ENCODE measurements at places on chromosomes 12 and 14.

DNA sequence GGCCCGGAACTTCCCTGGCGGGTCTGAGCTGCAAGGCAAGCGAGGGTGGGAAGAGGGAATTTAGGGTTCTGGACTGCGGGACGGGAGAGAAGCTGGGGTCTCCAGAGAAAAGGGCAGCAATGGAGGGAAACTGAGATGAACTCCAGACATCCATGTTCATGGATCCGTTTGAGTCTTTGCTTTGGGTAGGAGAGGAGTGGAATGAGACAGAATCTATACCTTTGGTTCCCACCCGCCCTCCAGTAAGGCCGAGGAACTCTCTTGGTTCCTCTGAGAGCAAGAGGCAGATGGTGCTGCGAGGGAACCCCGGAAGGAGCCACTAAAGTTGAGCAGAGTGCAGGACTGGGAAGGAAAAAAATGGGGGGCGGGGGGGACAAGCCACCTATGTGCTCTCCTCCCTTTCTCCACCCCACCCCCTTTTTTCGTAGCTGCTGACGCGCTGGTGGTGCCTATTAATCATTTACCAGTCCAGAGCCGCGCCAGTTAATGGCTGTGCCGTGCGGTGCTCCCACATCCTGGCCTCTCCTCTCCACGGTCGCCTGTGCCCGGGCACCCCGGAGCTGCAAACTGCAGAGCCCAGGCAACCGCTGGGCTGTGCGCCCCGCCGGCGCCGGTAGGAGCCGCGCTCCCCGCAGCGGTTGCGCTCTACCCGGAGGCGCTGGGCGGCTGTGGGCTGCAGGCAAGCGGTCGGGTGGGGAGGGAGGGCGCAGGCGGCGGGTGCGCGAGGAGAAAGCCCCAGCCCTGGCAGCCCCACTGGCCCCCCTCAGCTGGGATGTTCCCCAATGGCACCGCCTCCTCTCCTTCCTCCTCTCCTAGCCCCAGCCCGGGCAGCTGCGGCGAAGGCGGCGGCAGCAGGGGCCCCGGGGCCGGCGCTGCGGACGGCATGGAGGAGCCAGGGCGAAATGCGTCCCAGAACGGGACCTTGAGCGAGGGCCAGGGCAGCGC lies 1.2 kb downstream of the SSTR1 start:
- no peak for DNase-seq

GRCh38 chr12:26520869-26521268 lies 312.1 kb downstream of the ITPR2 start:
- no peak for DNase-seq

DNA sequence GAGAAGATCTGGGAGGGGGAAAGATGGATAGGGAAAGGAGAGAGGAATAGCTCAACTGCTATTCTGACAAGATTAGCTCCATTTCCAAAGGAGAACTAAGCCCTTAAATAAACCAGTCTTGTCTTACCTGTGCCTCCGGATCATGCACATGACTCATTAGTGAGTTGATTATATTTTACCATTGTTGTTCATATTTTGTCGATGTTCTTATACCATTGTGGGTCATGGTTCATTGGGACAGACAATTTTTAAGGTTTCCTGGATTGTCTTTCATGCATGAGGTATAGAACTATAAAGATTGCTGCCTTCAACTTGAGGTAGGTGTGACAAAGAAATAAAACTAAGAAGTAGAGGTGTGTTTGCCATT lies 243.0 kb upstream of the ATP2B1 start:
- no peak for DNase-seq

DNA sequence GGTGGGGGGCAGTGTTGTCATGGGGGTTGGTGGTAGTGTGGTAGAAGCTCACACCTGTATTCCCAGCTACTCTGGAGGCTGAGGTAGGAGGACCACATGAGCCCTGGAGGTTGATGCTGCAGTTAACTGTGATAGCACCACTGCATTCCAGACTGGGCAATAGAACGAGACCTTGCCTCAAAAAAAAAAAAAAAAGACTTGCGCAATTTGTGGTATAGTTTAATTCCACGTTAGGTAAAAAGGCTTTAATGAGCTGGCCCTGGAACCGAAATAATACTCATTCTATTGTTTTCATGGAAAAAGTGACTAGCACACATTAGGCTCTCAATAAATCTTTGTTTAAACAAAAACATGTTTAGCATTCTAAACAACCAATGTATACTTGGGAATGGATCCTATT lies 25.4 kb upstream of the NAP1L1 start:
- DNase-seq = no peak

- no peak for DNase-seq
Observed at GRCh38 chr14:79601579-79601978, 609.7 kb downstream of the DIO2 start.

DNA sequence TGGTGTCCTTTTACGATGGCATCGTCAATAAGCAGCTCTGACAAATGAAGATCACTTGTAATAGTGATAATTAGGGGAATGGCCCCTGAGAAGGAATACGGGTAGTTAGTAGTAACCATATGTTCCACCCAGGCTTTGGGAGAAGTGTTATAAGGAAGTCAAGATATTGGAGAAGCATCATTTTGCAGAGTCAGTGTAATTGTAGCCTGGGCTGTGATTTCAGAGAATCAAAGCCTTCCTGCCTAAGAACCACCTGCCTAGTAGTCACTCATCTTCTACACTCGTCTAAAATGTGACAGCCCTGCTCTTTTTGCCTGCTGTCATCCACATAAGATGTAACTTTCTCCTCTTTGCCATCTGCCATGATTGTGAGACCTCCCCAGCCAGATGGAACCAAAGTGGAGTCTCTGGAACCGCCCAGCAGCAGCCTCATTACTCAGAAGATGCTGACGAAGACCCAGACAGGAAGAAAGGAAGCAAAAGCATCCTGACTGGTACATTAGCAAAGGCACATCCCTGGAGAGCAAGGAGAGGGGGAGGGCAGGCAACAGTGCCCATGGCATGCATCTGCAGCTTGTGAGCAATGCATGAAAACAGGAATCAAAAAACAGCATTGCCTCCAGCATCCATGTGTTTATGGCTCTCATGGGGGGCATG lies 12.6 kb upstream of the EDDM3A start:
- DNase-seq = no peak

- no peak for DNase-seq
Observed at GRCh38 chr12:109065853-109066193, 13.4 kb downstream of the USP30 start.

- no peak for DNase-seq
Observed at GRCh38 chr14:93464271-93464670, 33.5 kb downstream of the UNC79 start.

GRCh38 chr14:64195199-64195598 lies 99.0 kb downstream of the ESR2 start:
- DNase-seq = no peak

GRCh38 chr14:68667313-68667791 lies 125.5 kb downstream of the ZFP36L1 start:
- no peak for DNase-seq

DNA sequence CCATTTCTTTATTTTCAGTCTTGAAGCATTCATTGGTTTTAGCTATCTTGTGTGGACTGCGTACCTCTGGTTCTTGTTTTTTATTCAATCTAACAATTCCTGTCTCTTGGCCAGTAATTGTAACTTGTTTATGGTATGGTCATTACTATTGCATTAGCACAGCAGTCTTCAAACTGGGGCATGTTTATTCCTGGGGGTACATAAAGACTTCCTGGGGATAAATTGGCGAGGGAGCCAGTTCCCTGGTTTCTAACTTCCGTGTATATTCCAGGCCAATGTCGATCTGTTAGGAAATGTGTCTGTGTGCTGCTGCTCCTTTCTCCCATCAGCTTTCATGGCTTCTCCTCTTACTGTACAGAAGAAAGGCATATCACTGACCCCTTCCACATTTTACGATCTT lies 13.7 kb upstream of the EVL start:
- no peak for DNase-seq

DNA sequence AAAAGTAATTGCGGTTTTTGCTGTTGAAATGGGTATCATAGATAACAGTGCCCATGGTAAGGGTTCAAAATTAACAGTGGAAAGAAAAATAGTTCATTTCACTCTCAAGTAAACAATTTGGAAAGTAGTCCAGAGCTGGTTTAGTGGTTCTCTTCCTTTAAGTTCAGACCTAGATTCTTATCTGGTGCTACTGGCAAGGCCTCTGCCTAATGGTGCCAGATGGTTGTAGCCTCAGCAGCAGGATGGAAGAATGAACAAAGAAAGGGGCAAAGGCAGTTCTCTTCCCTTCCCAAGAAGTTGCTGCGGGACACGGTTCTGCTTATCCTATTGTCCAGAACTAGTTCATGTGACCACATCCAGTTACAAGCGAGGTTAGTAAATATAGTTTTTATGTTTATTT lies 10.5 kb downstream of the ARG2 start:
- no peak for DNase-seq

DNA sequence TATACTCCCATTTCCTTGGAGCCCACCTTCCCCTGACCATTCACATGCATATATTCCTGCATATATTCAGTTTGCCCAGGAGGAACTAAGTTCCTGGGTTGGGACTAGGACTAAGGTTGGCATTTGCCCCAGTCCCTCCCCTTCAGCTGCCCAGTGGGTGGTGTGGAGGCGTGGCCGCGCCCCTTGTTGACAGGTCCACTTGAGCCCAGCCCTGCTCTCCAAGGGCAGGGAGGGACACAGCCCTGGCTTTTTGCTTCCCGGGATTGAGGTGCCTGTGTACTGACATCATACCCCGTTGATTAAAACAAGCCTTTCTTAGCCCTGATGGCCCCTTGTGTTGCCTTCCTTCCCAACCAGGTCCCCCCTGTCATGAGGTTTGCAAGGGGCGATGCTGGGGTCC lies 7.3 kb downstream of the ERBB3 start:
- no peak for DNase-seq

DNA sequence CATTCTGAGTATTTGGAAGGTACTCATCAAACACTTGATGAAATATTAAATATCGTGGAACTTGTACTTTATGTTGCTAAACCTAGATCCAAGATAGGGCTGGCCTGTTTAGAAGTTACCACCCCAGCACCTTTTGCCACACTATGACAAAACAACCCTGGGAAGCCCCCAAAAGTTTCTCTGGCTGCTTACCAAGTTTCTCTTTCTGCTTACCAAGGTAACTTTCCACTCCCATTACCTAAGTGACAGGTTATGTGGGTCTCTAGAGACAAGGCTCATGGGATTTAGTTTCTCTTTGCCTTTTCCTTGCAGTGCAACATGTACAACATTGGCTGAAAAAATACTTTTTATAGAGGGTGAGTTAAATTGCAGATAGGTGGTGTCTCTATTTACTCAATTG lies 28.9 kb upstream of the PPM1A start:
- no peak for DNase-seq

DNA sequence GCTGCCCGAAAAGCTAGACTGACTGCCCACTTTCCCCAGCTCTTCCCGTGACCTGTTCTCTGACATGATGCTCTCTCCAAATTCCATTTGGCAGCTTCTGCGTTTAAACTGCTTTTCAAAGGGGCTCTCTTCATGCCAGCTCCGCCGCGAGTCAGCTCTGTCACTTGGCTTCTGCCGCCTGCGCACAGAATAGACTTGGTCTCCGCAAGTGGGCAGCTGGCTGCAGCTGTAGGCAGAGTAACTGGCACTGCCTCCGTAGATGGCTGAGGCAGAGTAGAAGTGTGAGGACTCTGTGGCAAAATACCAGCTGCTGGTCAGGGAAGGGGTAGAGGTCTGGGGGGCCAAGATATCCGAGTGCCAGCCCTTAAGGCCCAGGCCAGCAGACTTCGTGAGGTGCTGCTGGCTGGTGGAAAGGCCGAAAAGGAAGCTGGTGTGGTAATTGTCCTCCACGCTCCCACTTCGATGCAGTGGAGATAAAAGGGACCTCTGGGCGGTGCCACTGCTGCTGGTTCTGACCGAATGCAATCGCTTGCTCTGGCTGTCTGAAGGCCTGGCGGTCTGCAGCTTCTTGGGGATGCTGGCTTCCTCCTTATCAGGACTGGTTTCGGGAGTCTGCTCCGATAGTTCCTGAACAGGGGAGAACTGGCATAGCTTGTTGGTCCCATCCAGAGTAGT lies 85.7 kb downstream of the DUSP16 start:
- no peak for DNase-seq

GRCh38 chr14:70144046-70144445 lies 44.7 kb downstream of the SLC8A3 start:
- DNase-seq = no peak

- no peak for DNase-seq
Observed at GRCh38 chr12:96416033-96416799, 16.0 kb upstream of the CDK17 start.

GRCh38 chr12:64950711-64951298 lies 126.4 kb downstream of the TBC1D30 start:
- DNase-seq = no peak

DNA sequence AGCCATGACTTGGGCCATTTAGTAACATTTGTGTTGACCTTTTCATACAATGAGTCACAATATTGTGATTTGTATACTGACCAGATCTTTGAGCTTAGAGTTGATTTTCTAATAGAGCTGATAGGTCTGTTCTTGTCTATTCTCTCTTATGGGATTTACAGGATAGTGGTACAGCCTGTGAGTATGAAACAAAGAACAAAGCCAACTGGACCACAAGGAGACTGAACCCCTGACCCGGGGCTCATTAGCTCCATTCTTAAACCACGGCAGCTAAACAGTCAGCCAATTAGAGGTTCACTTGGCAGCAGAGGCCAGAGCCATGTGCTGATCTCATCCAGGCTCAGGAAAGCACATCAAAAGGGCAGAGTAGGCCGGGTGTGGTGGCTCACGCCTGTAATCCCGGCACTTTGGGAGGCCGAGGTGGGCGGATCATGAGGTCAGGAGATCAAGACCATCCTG lies 59.1 kb upstream of the GNPNAT1 start:
- DNase-seq = no peak
